ENCODE measurements at places on chromosomes 11 and 22.
A peak's percentile ranks its signal among the peaks of the same experiment; 100 is the strongest.

DNA sequence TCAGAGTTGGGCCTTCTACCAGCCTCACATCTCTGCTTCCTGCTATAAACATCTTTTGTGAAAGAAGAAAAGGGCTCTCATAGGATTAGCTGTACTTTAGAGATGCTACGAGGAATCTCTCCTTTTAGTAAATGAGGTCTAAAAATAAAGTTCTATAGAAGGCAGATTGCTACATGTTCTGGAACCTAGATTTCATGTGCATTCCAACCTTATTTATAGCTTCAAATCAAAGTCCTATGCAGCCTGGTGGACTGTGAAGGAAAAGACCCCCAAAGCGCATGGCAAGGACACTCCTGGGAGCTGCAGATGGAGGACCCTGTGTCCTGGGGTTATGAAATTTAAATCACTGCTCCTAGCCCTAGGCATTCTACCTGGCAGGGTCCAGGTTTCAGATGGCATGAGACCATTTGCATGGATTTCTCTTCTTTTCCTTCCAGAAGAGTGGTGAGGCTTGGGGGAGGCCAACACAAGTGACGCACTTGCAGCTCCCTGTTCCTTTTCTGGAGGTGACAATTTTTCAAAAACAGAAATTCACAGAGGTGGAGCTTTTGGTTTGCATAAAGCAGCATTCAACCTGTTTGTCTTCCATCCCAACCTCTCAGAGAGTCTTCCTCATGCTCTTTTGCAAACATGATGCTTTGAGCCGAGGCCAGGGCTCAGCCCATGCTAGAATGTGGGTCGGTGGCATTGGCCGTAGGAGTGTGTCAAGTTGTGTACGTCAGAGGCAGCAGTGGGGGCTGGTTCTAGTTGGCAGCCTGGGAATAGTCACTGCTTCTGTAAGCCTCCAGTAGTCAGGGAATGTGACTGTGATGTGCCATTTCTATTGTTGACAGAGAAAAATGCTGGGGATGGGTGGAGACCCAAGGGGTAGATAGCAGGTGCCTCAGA, 6.3 kb downstream of the CRY2 start:
- DNase-seq = no peak

DNA sequence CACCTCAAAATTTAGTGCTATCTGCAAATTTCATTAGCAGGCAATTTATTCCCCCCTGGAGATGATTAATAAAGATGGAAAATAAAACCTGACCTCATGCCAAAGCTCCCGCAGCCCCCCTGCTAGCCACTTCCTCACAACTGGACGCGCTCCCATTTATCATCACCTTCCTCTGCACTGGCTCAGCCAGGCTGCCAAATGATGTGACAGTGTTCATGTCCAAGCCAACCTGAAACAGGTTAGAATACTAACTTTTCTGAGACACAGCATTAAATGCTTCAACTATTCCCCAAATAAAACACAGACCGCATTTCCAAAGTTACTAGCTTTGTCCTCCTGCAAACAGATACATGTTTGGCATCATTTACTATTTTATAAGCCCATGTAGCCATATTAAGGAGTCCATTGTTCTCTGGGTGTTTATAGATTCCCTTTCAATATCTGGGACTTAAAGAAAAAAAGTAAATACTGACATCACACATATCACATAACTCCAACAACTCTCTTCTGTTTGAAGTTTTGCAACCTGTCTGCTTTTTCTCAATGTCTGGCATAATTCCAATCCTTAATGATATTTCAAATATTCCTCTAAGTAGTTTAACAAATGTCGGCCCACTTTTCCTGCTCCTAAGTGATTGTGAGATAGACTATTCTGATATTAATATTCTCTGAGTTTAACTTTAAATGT, 829.7 kb upstream of the FAT3 start:
- DNase-seq = no peak

GRCh38 chr22:46758867-46759290, 3.6 kb upstream of the TBC1D22A start:
- no peak for DNase-seq

GRCh38 chr11:104146421-104146820, 17.5 kb downstream of the PDGFD start:
- no peak for DNase-seq

GRCh38 chr11:69910519-69911309, 91.5 kb upstream of the FGF3 start:
- DNase-seq = no peak

DNA sequence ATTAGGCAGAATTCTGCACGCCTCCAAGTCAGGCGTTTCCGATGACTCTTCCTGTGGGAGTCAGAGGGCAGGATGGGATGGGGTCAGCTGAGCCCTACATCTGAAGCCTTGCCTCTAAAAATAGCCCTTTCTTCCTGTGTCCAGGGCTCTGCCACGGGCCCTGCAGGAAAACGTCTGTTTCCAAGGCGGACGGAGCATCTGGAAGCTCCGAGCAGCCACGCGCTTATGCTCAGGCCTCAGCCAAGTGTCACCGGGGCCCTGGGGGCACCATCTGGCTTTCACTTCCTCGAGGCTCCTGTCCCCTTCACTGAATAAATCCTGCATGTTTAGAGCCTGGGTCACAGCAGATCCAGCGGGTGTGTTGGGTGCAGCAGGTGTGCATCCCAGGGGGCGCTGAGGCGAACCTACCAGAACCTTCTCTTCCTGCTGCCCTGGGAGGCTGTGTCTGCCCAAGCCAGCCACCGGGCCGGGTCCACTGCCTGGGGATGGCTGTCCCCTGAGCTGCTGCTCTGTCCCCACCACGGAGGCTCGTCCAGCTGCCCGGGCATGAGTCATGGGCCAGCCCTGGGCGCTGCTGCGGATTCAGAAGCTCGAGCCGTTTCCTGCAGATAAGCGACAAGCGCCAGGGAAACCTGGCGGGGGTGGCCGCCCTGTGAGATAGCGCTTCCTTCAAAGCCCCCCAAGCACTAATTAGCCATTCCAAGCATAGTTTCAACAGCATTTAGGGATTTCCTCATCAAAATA, 32.0 kb upstream of the LINC01488 start:
- no peak for DNase-seq

- DNase-seq = peak; percentile 38
Observed at GRCh38 chr22:36368359-36368983, 19.3 kb downstream of the MYH9 start.

- no peak for DNase-seq
Observed at GRCh38 chr22:22598144-22598543, 39.1 kb upstream of the PRAME start.

DNA sequence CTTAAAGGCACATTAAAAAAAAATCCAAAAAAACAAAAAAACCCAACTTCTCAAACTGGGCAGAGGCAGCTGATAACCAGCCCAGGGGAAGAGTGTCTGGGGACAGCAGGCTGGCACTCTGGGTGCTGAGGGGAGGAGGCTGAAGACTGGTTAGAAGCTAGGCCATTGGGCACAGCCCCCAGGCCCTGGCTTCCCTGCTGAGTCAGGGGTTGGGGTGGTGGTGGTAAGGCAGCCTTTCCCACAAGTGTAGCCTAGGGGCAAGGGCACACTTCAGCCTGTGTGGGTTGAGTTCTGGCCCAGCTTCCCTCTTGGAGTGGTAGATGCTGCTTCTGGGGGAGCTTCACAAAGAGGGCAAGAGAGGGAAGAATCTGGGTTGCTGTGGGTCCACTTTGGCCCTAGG, 16.3 kb upstream of the ARFGAP3 start:
- no peak for DNase-seq

DNA sequence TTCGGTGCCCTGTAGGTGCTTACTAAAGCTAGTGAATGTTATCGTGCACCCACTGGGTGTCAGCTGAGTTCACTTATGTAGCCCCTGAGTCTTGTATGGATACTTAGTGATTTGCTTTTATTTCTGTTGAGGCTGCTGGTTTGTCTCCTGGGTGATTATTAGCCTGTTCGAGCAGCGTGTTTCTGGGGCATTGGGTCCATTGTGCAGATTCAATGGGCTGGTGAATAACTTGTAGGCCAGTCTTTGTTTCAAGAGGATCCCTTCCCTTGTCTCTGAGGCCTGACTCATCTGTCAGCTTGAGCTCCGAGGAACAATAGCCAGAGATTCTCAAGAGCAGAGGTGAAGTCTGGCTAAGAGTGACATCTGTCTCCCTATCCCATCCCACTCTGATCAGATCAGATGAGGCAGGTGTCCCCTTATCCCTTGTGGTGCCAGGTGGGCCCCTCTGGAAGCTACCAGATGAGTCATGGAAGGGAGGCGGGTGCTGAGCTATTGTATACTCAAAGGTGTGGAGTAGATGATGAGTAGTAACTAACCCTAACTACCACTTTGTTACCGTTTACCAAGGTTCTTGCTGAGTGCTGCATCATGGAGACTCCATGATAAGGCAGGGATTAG, 3.7 kb downstream of the MIAT start:
- DNase-seq = no peak

DNA sequence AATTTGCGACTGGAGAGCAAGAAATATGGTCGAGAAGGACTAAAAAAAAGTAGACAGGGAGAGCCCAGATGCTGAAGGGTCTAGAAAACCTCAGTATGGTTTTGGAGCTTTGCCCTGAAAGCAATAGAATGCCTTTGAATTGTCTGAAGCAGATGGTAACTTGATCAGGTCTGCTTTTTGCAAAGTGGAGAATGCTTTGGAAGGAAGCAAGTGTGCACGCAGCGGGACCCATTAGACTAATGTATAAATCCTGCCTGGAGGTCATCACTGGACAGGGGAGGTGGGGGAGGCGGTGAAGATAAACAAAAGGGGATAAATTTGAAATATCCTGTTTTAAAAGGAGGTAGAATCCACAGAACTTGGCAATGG, 757 bp upstream of the HINFP start:
- no peak for DNase-seq

DNA sequence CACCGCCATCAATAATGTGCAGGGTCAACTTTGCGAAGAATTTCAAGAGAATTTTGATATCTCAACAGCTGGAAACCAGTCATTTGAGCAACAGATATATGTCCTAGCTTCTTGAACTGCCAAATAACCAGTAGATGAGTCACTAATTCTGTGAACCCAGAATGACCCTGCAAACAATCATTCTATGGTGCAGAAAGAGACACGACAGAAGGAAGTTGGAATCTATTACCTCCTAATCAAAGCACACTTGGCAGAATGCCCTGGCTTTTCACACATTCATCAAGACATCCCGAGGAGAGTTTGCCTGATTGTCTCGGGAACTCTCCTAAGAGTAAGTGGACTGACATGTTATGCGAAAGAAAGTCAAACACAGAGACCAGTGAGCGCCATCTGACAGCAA, 621.1 kb downstream of the OPCML start:
- DNase-seq = no peak

DNA sequence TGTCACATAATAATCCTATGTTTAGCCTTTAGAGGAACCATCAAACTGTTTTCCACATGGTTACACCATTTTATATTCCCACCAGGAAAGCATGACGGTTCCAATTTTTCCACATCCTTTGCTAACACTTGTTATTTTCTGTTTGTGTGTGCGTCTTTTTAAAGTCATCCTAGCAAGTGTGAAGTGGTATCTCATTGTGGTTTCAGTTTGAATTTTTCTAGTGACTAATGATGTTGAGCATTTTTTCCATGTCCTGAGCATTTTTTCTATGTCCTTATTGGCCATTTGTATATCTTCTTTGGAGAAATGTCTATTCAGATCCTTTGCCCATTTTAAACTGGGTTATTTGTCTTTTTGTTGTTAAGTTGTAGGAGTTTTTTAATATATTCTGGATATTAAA, 53.7 kb upstream of the DEPDC7 start:
- no peak for DNase-seq

- DNase-seq = no peak
Observed at GRCh38 chr22:36036167-36036624, 7.6 kb upstream of the RBFOX2 start.

GRCh38 chr11:83545494-83546260, 259.5 kb upstream of the CCDC90B start:
- no peak for DNase-seq

DNA sequence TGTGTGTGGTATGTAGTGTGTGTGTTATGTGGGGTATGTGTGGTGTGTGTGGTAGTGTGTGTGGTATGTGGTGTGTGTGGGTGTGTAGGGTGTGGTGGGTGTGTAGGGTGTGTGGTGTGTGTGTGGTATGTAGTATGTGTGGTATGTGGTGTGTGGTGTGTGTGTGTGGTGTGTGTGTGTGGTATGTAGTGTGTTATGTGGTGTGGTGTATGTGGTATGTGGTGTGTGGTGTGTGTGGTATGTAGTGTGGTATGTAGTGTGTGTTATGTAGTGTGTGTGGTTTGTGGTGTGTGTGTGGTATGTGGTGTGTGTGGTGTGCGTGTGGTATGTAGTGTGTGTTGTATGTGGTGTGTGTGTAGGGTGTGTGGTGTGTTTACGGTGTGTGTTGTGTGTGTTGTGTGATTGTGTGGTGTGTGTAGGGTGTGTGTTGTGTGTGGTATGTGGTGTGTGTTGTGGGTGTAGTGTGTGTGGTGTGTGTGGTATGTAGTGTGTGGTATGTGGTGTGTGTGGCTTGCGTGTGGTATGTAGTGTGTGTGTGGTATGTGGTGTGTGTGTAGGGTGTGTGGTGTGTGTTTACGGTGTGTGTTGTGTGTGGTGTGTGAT, 4.2 kb upstream of the PPP6R2 start:
- no peak for DNase-seq

- DNase-seq = no peak
Observed at GRCh38 chr22:37752189-37753087, 55.3 kb upstream of the GCAT start.

GRCh38 chr11:111351374-111352055, 27.6 kb downstream of the POU2AF1 start:
- DNase-seq = no peak

DNA sequence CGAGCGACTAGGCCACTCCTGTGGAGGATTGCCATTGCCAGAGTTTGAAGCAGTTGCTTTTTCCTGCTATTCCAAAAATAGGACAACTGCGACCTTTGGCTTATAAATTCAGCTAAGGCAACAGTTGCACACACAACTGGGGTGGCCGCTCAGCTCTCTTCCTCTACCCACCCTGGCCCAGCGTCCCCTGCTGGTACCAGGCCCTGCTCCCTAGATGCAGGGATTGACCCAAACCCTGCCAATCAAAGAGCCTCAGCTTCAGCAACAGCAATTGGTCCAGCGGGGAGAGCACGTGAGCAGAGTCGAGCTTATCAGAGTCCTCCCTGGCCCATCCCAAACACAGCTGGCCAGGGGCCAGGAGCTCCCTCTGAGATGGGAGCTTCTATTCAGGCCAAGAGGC, 22.0 kb upstream of the CABP2 start:
- no peak for DNase-seq

- peak; percentile 73 for DNase-seq
Observed at GRCh38 chr22:30265823-30266444, 717 bp downstream of the OSM start.

- DNase-seq = no peak
Observed at GRCh38 chr11:22666325-22666687, at the start of gene GAS2. TSS of gene GAS2 (plus strand) at chr11:22666611. CDS start at chr11:22674870, 8,259 bp downstream.

DNA sequence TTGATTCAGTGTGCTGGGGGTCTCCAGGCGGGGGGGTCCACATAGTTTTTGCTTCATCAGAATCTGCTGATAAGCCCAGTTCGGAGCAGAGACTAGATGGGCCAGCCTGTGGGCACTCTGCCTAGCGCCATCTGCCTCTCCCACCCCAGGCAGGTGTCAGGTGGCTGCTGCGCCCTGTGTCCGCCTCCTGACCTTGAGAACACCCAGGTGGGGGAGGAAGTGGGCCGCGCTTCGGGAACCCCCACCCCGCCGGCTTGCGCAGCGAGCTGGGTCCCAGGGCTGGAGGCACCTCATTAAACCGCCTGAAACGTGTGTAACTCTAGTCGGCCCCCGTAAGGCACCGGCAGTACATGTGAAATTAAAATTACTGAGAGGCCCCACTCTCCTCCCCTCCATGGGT, 113.6 kb downstream of the KCNQ1 start:
- DNase-seq = no peak

- no peak for DNase-seq
Observed at GRCh38 chr11:131178596-131178995, 191.8 kb upstream of the NTM start.
